Left renal pelvis (tissue), 4 donors: ENCODE measurements at places on chromosomes 7 and 10.

GRCh38 chr10:1726861-1727260, 10.5 kb downstream of the ADARB2 start:
- DNase-seq: no peak

DNA sequence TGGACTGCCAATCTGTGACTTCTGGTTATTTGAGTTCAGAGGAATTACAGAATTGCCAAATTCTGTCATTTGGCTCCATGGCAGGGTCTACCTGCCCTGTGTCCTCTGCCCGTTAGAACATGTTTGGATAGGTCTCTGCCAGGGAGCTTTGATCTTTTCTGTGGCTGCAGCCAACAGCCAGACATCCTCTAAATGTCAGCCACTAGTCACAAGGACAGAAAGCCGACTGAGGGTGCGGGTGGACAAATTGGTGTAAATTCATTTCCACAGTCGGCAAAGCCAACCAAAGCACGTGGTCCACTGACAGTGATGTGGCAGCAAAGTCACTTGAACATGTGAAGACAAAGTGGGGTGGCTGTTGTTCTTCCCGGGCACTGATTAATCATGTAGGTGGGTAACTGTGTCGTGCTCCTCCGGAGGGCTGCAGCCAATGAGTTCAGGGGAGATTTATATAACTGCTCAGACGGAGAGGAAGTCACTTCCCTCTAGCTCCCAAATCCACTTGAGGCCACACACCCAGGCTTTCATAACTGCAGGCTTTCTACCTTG, 26.7 kb upstream of the CAMK1D start:
- no peak for DNase-seq

- no peak for DNase-seq
Observed at GRCh38 chr10:61847087-61847486, 54.4 kb upstream of the ARID5B start.

- DNase-seq: no peak
Observed at GRCh38 chr10:112819231-112819630, 130.8 kb upstream of the TCF7L2 start.

- DNase-seq: peak; percentile 1
Observed at GRCh38 chr7:126937171-126937570, 315.6 kb downstream of the GRM8 start.
